Kidney glomerular epithelial cell (primary cell): ENCODE measurements at places on chromosomes 13 and 19.

DNA sequence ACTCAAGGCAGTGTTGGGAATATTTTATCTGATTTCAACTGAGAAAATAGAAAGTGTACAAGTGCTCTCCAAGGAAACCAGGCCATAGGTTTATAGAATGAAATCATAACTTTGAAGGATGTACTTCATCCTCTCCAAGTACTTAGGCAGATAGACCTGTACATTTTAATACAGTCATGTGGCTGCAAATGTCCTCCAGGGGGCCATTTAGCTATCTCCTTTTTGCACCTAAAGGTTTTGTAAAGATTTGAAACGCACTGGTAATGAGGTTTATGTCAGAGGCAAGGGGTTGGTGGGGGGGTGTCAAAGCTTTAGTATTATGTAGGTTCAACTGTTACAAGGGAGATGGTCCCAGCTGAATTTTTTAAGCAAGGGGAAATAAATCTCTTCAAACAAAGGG, 364.4 kb downstream of the DCT start:
- no peak for DNase-seq

GRCh38 chr13:95861296-95861695, 184.4 kb downstream of the DNAJC3 start:
- no peak for DNase-seq

DNA sequence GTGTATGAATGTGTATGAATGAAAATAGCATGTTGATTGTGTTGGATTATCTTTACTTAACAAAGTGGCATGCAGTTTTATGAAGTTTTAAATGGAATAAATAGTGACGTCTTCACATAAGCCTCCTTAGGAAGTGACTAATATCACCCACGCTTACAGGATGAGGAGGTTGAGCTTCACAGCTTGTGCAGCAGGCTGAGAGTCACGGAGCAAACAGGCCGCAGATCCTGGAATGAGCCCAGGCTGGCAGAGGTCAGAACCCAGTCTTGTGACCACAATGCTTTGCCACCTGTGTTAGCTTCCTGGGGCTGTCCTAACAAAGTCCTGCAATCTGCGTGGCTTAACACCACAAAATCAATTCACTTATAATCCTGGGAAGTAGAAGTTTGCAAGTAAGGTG, 20.8 kb downstream of the LAIR2 start:
- no peak for DNase-seq

- no peak for DNase-seq
Measured at GRCh38 chr13:48925001-48925400, 50.7 kb upstream of the FNDC3A start.

DNA sequence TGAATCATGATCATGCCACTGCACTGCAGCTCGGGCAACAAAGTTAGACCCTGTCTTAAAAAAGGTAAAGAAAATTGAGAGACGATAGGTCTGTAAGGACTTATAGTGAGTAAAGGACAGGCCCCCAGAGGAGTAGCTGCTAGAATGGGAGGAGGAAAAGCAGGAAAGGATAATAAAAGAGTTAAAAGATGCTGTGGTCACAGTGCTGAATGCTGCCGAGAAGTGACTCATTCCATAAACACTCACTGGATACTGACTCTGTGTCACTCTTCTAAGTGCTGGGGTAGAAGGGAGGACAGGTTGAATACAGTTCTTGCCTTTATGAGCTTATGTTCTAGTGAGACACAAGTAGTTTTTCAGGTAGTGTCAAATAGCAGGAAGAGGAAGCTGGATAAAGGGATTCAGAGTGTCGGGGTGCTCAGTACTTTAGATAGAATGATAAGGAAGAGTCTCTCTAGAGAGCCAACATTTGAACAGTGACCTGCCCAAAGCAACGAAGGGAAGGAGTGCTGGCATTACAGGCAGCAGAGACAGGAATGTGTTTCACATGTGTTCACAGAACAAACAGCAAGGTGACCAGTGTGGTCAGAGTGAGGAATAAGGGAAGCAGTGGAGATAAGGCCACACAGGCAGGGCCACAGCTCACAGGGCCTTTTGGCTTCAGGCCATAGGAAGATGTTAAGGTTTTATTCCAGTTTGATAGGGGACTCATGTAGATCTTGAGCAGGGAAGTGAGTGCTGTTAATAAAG, 1240.5 kb downstream of the UQCRFS1 start:
- peak; percentile 94 for DNase-seq

GRCh38 chr13:99031832-99032231, 54.0 kb upstream of the DOCK9 start:
- DNase-seq = no peak

- no peak for DNase-seq
Measured at GRCh38 chr13:67440236-67440975, 210.3 kb upstream of the PCDH9 start.

GRCh38 chr19:38699027-38699346, 45.3 kb downstream of the CAPN12 start:
- DNase-seq = no peak
